Neural progenitor cell (in vitro differentiated cells): ENCODE measurements at places on chromosomes 3 and 15.

DNA sequence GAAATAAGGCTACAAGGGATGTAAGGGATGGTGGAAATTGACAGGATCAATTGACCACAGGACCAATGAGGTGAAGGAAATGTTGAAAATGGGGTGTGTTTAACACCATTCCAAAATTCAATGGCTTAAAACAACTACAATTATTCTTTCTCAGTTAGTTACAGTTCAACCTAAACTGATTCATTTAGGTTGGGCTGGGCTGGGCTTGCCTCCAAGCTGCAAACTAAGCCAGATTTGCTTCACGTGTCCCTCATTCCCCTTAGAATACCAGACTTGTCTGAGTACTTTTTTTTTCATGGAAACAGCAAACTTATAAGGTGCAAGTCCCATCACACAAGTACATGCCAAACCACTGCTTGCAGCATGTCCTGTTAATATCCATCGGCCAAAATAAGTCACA is 280.1 kb downstream of the NEK10 start:
- no peak for DNase-seq

DNA sequence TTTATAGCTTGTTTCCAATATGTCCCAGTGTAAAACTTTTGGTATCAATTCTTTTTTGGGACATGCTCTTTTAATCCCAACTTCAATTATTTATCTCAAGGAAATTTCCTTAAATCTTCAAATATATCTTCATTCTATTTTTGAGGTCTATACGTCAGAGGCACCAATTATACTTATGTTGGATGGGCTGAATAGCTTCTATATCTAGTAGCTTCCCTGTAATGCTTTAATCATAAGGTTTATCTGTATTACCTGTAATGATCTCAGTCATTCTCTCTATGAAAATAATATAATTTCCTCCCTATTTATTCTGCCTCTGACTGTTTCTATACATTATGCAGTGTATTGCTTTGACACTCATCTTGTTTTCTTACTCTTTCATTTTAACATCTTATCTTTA is 29.9 kb upstream of the MCCC1 start:
- DNase-seq, result peak; percentile 40

GRCh38 chr3:100216713-100217112 is 44.1 kb upstream of the TBC1D23 start:
- DNase-seq, result no peak

GRCh38 chr15:45665261-45665660 is 30.4 kb downstream of the SQOR start:
- DNase-seq, result no peak

DNA sequence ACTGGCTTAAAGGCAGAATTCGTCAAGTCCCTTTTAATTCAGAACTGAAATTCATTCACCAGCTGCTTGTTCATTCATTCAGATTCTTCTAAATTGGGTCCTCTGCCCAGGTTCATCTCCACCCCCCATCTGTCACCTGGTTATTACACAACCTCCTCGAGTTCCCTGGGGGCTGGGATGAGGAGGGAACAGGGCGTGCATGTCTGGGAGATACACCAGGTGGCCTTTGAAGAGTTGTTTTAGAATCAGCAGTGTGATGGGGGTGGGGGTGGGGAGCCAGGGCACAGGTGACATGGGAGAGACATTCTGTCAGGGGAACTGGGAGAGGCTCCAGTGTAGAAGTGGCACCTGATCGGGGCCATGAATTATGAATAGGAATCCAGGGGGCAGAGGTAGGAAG is 8.2 kb downstream of the SNX33 start:
- no peak for DNase-seq

DNA sequence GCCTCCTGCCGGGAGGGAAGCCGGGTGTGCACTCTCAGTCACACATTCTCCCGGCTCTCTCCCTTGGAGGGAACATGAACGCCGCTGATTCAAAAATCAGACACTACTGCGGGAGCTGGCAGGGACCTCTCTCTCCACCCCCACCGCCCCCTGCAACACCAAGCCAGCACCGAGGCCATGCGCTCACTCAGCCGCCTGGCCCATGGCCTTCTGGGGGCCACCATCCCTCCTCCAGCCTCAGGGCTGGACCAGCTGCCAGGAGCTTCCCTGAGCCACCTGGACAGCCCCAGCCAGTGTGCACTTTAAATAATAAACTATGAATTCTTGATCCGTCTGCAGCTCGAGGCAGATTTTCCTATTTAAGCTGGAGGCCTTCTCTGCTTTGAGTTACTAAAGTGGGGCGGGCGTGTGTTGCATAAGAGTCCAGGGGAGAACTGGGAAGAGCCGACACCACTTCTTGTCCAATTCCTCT is 30.6 kb downstream of the ADAMTS17 start:
- DNase-seq, result no peak

- DNase-seq, result no peak
Observed at GRCh38 chr3:87209111-87209510, 18.0 kb upstream of the CHMP2B start.

DNA sequence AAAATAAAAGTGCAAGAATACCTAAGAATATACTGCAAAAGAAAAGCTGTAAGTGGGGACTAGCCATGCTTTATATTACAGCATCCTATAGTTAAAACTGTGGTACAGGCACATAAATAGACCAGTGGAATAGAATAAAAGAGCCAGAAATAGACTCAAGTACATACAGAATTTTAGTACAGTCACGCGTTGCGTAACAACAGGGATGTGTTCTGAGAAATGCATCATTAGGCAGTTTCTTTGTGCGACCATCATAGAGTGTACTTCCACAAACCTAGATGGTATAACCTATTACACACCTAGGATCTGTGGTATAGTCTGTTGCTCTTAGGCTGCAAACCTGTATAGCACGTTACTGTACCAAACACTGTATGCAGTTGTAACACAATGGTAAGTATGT is 61.8 kb downstream of the PCCB start:
- no peak for DNase-seq

- peak; percentile 13 for DNase-seq
Observed at GRCh38 chr3:48013288-48013980, 2.8 kb downstream of the MAP4 start.

- no peak for DNase-seq
Observed at GRCh38 chr3:113514265-113514769, 639 bp downstream of the SPICE1 start.

- DNase-seq, result no peak
Observed at GRCh38 chr15:60525341-60526039, 46.5 kb upstream of the ICE2 start.

- no peak for DNase-seq
Observed at GRCh38 chr3:184384342-184384741, 4.5 kb downstream of the CHRD start.

DNA sequence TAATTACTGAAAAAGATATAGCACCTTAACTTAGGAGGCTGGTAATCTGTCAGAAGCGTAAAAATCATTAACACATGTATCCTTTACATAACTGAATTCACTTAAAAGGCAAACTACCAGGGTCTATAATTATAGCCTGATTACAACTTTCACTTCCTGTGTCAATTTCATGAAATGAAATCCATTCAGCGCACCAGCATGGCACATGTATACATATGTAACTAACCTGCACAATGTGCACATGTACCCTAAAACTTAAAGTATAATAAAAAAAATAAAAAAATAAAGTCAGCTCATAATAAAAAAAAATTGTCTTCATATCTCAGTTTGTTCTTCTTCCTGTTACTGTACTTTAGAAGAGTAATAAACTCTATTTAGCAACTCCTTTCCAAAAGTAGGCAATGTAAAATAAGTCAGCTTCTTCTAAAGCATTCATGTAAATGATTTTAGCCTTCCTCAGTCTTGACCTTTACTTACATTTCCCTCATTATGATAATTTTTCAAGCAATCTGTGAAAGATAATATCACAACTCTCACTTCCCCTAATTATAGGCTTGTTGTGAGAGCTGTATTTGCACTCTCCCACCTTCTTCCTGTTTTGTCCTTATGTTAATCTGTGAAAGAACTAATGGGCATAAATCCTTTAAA is 50.1 kb downstream of the KBTBD8 start:
- DNase-seq, result no peak

DNA sequence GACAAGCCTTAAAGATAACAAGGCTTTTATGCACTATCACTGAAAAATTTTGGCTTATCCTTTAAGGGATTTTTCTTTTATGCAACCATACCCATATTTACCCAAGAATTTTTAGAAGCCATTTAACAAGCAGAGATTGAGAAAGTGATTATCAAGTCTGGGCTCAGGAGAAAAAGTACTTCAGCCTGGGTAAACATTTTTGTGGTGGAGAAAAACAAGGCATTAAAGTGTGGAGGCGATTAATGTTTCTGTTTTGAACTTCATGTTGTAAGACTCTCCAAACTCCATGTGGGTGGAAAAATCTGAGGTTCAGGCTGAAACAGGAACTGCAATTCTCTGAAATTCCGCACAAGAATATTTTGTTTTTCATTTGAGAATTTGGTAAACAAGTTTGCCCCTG is 260.4 kb upstream of the KCNMB2 start:
- DNase-seq, result no peak
